Stimulated activated CD8-positive, alpha-beta memory T cell treated with anti-CD3 and anti-CD28 coated beads, Interleukin-12 subunit alpha, Interleukin-12 subunit beta, amount 100 ng/mL, for 4 hours (primary cell): ENCODE measurements at places on chromosomes 12 and 14.

- DNase-seq: no peak
Observed at GRCh38 chr12:115322275-115322674, 638.3 kb upstream of the TBX3 start.

DNA sequence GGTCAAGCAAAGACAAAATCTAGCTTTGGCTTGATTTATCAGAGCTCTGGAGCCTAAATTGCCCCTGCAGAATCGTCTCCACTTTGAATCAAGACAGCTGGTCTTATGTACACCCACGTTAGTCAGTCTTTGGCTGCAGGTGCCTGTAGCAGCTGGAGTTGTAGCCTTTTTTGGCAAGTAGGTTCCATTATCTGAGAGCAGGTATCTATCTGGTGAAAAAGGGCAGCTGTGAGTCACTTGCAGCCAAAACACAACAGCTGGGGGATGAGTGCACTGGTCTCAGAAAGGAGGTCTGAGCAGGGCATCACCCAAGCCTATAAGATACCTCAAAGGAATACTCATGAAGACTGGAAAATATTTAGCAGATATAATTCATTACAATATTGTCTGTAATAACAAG is 43.6 kb upstream of the KCNH5 start:
- no peak for DNase-seq

- no peak for DNase-seq
Observed at GRCh38 chr14:48970943-48971342, 615.2 kb downstream of the RPS29 start.

DNA sequence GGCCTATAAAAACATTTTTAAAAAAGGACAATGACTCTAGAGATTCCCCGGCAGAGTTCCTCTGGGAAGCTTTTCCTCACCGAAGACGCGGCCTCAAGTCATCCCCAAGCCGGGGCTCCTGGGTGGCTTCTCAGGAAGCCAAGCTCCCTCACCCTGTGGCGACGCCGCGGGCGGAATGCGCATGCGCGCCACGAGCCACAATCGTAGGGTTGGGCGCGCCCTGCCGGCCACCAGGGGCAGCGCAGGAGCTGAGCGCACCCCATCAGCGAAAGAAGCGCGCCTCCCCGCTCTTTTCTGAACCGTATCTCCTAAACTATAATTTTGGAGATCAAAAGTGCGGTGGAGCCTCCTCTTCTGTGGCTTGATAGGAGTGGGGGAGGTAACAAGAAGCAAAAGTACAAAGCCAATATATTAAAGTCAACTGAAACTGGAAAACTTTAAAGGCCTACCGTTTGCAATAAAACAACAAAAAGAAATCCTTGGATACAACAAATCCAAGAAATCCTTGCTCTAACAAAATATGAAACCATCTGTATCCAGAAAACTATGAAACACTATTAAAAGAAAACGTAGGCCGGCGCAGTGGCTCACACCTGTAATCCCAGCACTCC is 17.4 kb upstream of the CHFR start:
- peak; percentile 82 for DNase-seq

GRCh38 chr14:75280831-75281653 is 2.4 kb downstream of the FOS start:
- no peak for DNase-seq

GRCh38 chr12:117968826-117969659 is at the start of gene KSR2:
TSS of gene KSR2 (minus strand) at chr12:117968990. CDS start at chr12:117968255, 735 bp downstream.
- peak; percentile 10 for DNase-seq

- no peak for DNase-seq
Observed at GRCh38 chr14:34496679-34497513, 34.9 kb upstream of the SPTSSA start.

DNA sequence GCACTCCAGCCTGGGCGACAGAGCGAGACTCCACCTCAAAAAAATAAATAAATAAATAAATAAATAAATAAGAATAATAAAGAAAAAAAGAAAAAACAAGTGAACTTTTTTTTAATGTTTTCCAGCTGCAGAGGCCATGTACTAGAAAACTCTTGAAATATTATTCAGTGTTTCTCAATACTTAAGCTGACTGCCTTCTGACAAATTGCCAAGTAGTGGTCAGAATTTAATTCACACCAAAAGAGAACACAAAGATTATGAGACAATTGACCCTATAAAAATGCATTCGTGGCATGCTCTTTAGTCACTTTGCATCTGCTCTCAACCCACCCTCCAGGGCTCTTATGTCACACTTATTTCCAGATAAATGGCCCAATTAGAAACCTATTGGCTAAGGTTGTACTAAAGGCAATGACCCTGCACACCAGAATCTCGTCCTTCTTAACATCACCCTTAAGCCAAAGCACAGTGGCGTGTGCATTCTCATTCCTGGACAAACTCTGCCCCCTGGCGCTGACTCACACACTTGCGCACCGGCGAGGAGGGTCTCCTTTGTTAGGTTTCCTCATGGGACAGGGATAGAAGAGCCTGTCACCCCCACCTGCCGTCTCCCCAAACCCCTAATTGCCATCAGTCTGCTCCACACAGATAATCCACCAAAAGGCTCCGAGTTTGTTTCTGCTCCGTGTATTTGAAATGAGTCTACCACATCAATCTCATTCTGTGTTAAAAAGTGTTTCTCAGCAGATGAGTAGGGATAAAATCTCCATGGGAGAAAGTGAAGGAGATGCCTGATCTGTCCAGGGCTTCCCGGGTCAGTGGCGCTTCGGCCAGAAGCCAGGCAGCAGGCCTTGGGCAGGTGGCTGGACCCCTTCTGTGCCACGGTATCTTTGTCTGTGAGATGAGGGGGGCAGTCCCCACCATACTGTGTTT is 73.1 kb upstream of the CEP83 start:
- DNase-seq: peak; percentile 38

- DNase-seq: no peak
Observed at GRCh38 chr14:89121968-89122620, 294.9 kb downstream of the FOXN3 start.

DNA sequence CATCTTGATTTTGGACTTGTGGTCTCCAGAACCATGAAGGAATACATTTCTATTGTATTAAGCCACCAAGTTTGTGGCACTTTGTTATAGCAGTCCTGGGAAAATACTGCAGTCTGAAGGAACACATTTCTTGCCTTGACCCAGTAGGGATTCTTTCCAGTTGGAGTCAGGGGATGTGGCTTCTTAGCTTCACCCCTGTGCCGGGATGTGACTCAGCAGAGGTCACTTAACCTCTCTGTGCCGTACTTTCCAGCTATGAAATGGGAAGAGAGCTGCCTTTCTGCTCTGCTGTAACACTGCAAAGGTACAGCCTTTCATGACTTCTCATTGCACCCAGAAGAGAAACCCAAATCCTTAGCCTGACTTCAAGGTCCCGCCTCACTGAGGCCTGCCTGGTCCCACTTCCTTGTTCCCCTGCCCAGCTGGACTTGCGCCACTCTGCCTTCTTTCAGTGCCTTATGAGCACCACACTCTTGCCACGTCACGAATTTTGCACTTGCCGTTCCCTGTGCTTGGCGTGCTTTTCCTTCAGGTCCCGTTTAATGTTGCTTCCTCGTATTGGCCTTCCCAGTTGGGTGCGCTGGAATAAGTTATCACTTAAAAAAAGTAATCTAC is 24.2 kb downstream of the CHST11 start:
- DNase-seq: no peak

GRCh38 chr12:64192644-64193444 is 29.3 kb downstream of the KICS2 start:
- DNase-seq: no peak

DNA sequence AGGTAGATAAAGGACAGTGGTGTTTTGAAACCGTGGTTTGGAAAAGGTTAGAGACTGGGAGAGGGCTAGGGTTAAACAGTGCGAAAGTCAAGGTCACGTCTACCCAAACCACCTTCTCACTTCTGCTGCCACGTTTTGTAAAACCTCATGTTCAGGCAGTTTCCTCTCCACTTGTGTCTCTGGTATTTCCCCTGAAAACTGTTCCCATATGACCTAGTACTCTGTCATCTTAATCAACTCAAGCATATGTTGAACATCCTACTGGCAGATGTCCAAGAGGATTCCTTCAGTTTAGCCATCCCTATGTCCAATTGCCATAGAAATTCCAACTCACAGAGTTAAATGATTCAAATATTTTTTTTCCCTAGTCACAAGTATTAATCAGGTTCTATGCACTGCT is 17.4 kb downstream of the CLEC4C start:
- DNase-seq: no peak

GRCh38 chr12:125001636-125002035 is 8.2 kb downstream of the BRI3BP start:
- no peak for DNase-seq

DNA sequence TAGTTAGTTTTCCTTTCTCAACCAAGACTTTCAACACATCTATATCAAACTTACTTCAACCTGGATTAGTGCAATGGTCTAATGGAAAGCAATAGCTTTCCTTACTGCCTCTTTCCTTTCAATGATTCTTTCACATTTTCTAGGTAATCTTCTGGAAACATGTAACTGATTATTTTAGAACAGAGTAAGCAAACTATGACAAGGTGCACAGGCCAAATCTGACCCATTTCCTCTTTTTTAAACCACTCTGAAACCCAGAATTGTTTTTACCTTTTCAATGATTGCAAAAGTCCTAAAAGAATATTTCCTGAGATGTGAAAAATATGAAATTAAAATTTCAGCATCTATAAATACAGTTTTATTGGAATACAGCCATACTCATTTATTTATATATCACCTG is 81.6 kb upstream of the TMTC2 start:
- no peak for DNase-seq

- DNase-seq: no peak
Observed at GRCh38 chr12:107369006-107369405, 275.7 kb upstream of the CRY1 start.

- DNase-seq: no peak
Observed at GRCh38 chr12:79886917-79887519, 47.9 kb downstream of the PPP1R12A start.

GRCh38 chr12:31740628-31741027 is 11.8 kb upstream of the AMN1 start:
- DNase-seq: no peak

DNA sequence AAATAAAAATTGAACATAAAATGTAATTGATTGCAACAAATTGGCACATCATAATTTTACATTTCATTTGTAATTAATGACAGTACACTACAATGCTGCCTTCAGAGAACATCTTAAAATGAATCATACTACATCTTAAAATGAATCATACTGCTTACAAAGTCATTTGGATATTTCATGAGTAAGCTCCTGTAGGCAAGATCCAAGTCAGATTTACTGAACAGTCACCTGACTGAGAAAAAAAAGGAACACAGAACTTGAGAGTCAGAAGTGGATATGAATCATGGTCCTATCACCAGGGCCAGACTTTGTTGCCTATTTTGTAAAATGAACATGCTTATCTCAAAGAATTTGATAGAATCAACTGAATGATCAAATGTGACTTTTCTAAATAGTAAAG is 32.7 kb upstream of the FBLN5 start:
- no peak for DNase-seq

- DNase-seq: no peak
Observed at GRCh38 chr12:48967991-48968390, 3.5 kb downstream of the WNT10B start.

- no peak for DNase-seq
Observed at GRCh38 chr14:86780461-86780860, 1212.5 kb downstream of the GALC start.

- no peak for DNase-seq
Observed at GRCh38 chr14:76133103-76133502, 18.6 kb upstream of the GPATCH2L start.

DNA sequence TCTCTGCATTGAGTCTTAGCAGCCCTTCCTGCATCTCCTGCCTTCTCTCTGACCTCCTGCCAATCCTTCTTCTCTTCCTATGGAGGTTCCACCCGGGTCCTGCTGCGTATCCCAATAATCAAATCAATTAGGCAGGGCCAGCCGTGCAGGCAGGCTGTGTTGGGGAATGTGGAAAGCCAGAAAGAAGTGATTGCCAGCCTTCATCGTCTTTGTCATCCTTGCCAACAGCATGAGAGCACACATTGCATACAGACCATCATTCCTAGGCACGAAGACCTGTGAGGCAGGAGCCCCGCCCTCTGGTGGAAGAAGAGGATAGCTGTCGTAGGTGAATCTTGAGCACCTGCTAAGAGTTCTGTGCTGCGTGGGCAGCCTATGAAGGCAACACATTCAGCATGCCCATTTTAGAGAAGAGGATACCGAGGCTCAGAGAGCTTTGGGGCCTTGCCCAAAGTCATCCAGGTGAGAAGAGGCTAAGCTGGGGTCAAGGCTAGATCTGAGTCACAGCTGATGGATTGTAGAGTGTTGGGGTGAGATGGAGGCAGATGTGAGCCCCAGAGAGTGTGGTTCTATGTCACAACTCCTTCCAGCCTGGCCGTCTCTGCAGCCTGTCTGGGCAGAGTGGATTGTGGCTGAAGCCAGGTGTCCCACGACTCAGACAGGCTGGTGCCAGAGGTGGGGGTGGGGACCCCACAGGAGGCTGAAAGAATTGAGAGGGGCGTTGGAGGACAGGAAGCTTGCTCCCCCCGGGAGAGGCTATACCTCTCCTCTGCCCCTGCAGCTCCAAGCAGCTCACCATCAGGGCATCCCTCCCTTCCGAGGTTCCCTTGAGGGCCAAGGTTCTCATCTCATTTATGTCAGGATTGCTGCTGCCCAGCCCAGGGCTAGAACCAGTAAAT is 12.7 kb downstream of the C14orf132 start:
- no peak for DNase-seq

DNA sequence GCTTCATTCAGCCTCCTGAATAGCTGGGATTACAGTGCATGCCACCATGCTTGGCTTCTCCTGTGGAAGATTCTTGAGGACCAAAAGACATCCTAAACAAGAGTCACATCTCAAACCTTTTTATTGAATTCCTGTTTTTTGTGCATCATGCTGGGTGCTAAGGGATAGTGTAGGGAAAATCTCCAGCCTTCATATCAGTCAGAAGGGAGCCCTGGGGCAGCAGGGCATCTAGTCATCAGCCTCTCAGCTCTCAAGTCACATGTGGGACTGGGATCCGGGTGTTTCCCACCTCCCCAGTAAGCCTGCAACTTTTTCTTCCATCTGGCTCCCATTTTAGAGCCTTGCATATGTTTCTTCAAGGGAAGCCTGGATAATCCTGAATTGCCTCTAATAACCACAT is 25.1 kb upstream of the OASL start:
- no peak for DNase-seq

- peak; percentile 42 for DNase-seq
Observed at GRCh38 chr14:93112891-93113677, 2.6 kb downstream of the ITPK1 start.
